ENCODE measurements at places on chromosomes 4 and X.

- no peak for DNase-seq
These were observed 6.2 kb upstream of the CENPI start for GRCh38 chrX:101091817-101092216.

DNA sequence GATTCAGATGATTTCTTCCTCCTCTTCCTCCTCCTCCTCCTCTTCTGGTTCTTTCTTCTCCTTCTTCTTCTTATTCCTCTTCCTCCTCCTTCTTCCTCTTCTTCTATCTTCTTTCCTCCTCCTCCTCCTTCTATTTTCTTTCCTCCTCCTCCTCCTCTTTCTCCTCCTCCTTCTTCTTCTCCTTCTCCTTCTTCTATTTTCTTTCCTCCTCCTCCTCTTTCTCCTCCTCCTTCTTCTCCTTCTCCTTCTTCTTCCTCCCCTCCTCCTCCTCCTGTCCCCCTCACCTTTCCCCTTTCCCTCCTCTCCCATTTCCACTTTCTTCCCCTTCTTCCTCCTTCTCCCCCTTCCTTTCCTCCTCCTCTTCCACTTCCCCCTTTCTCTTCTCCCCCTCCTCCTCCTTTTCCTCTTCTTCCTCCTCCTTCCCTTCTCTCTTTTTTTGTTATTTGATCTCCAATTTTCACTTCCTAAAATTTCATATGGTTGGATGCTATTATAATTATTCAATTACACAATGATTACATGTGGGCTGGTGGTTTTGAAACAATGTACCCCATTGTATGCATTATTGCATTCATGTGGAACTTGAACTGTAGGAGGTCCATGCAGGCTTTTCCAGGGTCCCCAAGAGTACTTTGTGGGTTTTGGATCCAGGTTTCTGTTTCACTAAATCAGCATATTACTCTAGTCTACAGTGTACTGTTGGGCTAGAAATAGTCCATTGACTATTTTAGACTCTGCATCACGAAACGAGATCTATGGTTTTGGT lies 68.1 kb downstream of the SORBS2 start:
- no peak for DNase-seq

GRCh38 chrX:926070-926469 lies 286.4 kb downstream of the CRLF2 start:
- no peak for DNase-seq

DNA sequence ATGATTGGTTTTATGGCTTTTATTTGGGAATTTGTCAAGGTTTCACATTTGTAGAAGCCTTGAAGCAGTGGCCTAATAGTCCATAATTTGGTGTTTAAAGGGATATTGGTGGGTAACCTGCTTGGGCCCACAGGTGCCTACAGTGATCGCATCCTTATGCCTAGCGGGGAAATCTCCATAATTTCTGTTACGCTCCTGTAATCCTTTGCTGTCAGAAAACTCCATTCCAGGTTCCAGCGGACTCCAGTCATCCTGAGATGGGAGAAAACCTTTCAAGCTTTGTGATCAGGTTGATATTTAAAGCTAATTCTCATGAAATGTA lies 257.0 kb upstream of the JADE1 start:
- no peak for DNase-seq

- DNase-seq: no peak
These were observed 176.5 kb downstream of the GBA3 start for GRCh38 chr4:22869235-22869634.

DNA sequence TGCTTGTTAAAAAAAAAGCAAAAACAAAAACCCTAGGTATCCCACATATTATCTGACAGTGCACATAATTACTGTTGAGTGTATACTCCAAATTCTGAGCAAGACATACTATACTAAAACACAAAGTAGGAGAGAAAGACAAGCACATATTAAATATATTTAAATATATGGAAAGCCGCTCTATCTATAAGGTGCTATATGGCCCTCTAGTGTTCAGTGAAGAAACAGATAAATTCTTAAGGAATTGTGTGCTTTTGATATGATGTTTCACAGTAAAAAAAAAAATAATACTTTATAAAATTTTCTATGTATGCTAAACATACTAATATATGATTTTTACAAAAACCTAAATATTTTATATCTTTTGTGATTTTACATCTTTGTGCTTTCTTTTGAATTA lies 137.8 kb downstream of the FBXW7 start:
- DNase-seq: no peak

DNA sequence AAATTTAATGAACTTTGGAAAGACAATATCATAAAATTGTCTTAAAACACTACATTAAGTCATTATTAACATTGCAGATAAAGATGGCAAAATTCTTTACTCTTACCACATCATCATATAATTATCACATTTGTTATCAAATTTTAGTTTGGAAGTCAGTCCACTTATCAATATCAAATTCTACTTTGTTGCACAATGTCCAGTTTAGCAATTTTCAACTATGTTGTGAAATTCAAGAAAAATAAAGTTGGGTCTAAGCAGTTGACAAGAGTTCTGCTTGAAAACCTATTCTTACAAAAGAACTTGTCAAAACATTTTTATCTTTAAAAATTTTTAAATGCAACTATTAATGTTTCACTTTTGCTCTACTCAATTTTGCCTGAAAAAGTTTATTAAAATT lies 44.7 kb upstream of the TET2 start:
- no peak for DNase-seq
